ENCODE measurements at places on chromosomes 6 and 20. TPM values are rescaled to one million over a fixed set of nuclear protein-coding genes. Genes with fewer than 3 reads are reported as not detected.

GABRR1 gene
- not detected for total RNA-seq

MTFR2 gene
- 4.3 TPM for total RNA-seq

PRRT1 gene
- under 0.01 TPM for total RNA-seq

MAP7 gene
- 1.3 TPM for total RNA-seq

LY6G5C gene
- total RNA-seq: 0.64 TPM

FOXA2 gene
- total RNA-seq: not detected

TFAP2A gene
- 2.6 TPM for total RNA-seq

SCRT2 gene
- not detected for total RNA-seq

TRIM31 gene
- not detected for total RNA-seq

FANCE gene
- 6.5 TPM for total RNA-seq

All from fibroblast of villous mesenchyme (primary cell).